Natural killer cell (primary cell): ENCODE measurements at places on chromosomes 6 and 20.

DNA sequence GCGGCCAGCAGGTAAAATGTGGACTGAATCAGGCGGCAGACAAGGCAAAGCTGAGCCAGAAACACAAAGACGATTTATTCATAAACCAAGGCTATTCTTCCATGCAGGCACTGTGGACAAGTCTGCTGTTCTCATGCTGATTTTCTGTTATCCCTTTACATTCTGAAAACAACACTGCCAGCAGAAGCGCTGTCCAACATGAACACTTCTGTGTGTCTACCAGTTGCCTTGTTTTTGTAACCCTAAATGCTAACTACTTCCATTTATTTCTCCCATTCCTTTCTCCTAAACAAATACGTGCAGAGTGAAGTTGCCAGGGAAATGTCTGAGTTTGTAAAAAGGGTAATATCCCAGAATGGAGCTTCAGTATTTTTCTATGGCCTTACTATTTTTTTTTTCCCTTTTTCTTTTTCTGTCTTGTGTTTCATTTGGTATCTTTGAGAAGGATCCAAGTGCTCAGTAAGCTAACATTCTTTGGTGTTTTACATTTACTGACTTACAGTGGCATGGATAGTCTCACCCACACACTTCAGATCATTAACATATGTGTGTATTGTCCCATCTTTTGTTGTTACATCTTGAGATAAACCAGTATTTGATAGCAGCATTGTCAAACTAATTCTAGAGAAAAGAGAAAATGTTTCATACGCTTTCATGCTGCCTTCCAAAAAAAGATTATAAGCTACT lies 1308.9 kb upstream of the MAP3K7 start:
- DNase-seq = no peak

DNA sequence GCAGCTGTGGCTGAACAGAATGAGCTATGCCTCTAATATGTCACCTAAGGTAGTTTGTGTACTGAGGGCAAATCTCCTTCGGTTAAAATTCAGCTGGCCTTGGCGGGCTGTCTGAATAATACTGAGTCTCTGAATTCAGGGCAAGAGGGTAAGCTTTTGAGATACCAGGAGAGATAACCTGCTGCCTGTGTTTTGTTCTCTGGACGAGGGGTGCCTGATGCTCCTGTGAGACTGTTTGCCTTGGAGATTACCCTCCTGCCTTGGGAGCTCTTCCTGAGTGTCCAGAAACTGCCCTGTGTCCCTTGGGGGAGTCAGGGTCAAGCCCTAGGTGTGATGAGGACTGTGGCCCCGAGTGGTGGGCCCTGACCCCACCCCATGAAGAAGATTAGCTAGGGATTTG lies 282.9 kb downstream of the KIF16B start:
- DNase-seq = no peak

DNA sequence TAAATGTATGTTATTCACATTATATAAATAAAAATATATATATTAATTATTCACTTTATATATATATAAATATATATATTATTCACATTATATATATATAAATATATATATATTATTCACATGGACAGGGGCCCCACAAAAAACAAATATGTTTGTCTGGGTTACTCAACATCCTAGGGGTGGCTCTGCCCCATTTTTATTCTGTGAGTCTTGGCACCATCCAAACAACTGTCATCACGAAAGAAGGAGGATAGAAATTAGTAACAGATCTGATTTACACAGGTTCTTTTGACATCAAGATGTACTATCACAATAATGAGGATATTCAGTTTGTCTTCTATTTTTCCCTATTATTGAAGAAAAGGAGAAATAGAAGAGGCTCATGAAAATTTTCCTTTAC lies 187.3 kb downstream of the GPX5 start:
- no peak for DNase-seq

- DNase-seq = no peak
These were observed 1.8 kb downstream of the RRAGD start for GRCh38 chr6:89410231-89410761.

- DNase-seq = no peak
These were observed 30.0 kb upstream of the BAG2 start for GRCh38 chr6:57142178-57142525.
